Bronchial epithelial cell (primary cell): ENCODE measurements at places on chromosomes 6 and 20.

- DNase-seq: no peak
Measured at GRCh38 chr6:68673255-68673654, 38.2 kb downstream of the ADGRB3 start.

- DNase-seq: no peak
Measured at GRCh38 chr20:8726460-8726859, 342.4 kb upstream of the PLCB4 start.

DNA sequence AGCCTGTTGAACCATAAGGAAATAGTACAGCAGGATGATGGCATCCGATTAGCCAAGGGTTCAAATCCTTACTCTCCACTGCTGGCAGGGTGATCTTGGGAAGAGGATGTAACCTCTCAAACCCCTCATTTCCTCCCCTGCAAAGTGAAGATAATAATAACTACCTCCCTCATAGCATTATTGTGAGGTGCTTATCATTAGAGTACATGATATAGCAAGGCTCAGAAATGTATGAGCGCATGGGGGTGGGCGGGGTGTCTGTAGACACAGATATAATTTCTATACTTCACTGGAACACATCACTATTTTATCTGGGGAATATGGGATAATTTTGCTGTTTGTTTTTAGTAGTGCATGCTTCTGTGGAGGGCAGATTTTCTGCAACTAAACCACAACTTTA lies 89.8 kb upstream of the LAMP5 start:
- DNase-seq: no peak

DNA sequence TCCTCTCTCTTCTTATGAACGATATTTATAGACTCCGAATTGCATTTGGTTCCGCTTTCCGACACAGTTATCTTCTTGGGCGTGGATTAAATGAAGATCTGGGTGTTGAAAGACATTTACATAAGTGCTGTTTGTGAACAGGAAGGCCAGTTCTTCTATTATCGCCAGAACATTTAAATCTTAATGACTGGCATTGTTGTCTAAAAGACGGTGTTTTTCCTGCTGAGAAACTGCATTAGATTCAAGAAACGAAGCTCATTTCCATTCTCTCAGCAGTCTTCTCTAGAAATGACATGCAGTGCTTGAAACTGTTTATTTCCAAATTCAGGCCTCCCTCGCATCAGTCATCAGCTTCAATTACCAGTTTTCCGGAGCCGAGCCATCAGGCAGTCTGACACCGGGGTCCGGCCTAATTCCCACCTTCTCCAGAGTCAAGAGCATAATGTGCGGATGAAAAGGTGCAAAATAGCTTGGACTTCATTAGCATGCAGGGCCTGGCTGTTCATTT lies 16.0 kb downstream of the LINC00237 start:
- DNase-seq: no peak

DNA sequence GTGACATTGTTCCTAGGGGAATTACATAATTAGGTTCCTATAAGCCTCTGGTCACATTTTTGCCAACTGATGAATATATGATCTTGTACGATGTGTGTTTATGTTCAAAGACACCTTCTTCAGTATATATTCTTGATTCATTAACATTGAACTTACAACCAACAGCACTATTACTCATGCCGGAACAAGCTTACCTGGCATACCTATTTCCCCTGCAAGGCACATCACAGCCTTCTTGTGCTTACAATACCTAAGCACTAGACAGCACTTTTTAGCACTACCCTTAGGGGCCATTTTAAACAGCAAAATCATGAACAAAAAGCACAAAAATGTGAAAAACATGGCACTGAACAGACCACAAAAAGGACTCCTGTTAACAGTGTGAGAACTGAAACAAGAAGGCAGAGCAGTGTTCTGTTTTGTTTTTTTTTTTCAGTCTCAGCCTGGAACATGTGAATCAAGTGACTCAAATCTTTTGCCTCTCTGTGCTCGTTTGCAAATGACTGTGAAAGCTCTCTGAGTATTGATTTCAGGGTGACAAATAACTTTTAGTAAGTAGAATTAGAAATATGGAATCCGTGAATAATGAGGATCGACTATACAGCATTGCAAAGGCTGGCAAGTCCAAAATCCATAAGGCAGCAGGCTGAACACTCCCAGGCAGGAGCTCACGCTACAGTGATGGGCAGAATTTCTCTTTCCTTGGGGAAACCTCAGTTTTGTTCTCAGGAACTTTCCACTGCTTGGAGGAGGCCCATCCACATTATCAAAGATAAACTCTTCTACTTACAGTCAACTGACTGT lies 102.3 kb upstream of the TSHZ2 start:
- no peak for DNase-seq

DNA sequence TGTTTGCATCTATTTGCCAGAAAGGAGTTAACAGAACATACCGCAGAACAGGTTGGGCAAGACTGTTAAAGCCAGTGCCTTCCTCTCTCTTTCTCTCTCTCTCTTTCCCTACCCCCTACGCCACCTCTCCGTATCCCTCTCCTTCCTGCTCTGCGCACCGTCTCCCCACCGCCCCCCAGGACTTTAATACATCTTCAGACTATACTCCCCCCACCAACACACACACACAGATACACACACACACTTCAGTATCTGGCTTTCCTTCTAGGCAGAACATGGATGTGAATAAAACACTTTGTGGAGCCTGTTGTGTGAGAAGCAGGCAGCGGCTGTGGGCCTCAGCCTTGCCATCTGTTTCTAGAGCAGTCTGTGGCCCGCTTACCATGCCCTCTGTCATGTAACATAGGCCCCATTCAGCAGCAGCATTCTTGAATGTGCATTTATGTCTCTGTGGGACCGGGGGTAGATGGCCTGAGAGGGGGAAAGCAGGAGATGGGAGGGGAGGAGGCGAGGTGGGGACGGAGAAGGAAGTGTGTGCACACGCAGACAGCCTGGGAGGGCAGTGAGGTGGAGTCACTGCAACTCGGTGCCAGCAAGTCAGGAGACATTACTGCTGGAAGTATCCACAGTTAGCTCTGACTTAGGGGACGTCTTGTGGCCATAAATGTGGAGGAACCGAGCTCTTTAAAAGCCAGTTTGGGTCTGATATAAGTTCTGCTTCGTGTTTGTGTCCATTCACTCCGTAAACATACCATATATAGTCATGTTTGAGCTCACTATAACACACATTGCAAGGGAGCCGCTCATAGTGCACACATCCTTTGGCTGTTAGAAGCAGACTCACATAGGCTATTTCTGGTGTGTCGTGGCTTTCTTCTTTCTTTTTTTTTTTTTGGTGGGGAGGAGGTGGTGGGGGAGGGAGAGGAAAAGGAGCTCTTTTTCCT lies 38.4 kb downstream of the RREB1 start:
- peak; percentile 67 for DNase-seq

DNA sequence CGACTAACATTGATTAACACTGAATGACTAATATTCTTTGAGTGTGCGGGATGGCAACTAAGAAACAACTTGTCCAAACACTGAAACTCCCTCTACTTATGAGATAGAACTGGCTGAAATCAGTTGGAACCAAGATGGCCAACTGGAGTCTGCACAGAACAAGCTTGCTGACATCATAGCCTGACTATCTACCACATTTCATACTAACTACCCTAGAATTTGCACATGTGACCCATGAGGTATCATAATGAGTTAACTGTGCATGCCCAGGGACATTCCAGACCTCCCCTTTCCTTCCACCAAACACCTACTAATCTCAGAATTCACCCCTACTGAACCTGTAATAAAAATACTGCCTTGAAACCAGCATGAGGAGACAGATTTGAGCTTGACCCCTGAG lies 43.2 kb downstream of the PHIP start:
- DNase-seq: peak; percentile 27

GRCh38 chr20:20752712-20753111 lies 40.3 kb upstream of the RALGAPA2 start:
- DNase-seq: no peak

- DNase-seq: no peak
Measured at GRCh38 chr6:130625825-130626527, 201.2 kb upstream of the SMLR1 start.

DNA sequence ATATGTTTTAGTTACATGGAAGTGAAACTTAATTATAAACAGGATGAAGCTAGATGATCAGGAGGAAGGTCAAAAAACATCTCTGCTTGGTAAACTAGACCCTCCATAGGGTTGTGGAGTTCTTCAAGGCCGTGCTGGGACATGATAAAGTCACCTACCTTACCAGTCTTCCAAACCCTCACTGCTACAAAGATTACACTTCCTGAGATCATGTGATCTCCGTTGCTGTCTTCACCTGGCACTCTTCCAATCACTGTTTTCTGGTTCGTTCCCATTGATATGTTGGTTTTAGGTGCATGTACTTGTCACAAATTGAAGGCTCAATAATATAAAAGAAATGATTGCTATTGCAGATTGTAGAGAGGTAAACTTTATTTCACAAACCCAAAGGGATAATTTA lies 161.5 kb upstream of the MAN1A1 start:
- DNase-seq: no peak

DNA sequence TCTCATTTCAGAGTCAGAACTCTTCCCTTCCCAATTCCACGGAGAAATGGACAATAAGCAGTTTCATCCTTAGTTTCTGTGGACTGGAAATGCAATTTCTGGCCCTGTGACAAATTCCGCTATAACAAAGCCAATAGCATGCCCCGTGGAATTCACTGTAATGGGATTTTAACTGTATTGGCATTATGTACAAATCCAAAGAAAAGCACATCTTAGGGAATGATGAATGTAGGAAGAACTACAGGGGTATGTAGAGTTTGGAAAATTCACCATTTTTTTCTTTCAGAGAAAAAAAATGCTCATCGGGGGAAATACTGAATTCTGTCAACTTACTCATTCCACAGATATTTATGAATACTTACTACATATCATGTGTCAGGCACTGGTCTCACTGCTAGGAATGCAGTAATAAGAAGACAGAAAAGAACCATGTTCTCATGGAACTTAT lies 43.5 kb downstream of the KIF6 start:
- no peak for DNase-seq

DNA sequence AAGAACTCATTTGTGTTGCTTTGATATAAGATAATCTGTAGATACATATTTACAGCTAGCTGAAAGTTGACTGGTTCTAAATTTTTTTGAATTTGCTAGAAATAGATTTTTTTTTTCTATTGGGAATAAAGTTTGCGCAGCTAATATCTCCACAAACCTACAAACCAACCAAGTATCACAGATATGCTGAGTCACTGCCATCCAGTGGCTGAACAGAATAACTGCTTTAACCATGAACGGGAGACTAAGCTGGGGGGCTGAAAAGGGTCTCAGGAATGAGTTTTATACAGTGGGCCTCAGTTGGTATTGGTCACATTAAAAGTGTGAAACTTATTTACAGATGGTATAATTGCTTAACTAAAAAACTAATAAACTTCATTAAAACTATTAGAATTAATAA lies 326.7 kb upstream of the CNR1 start:
- peak; percentile 13 for DNase-seq

DNA sequence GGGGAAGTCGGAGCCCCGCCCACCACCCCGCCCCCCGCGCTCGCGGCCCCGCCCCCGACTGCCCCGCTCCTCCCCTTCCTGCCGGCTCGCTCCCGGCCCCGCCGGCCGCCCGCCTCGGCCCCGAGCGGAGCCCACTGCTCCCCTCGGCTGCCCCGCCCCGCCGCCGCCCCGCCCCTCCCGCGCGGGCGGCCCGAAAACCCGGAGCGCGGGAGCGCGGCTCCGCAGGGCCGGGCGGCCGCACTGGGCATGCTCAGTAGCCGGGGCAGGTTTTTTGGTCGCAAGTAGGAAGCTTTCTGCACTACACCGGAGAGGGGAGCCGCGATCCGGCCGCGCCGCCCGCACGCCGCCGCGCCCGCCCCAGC lies at the start of gene CDYL:
Gene CDYL (plus strand): TSS at position 274 of the 362 bp plus-strand sequence. CDS start 380 bp downstream, outside the sequence.
- peak; percentile 58 for DNase-seq

DNA sequence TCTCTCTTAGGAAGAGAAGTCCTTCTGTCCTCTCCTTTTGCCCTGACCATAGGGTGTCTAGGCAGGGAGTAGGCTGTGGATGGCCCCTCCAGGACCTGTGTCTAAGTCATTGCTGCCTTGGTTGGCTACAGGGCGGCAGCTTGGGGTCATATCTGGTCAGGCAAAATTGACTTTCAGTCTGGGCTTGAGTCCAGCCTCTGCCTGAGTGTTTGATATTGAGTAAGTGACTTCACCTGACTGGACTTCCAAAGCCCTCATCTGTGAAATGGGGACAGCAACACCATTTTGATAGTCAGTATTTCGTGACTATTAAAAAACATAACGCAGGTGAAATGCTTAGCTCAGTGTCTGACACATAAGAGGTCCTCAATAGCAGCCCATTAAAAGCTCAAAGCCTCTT lies 4.6 kb downstream of the TGM3 start:
- no peak for DNase-seq

DNA sequence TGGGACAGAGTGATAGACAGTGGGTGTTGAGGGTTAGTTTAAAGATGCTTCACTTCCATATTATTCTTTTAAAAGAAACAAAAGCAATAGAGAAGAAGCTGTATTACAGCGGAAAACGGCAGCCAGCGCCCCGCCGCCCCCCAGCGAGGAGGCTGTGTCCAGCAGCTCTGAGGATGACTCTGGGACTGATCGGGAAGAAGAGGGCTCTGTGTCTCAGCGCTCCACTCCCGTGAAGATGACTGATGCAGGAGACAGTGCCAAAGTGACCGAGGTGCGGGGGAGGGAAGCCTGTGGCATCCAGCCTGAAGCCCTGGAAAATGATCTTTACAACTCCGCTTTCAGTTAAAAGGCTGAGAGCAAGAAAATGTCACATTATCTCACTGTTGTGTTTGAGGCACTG lies 100.2 kb downstream of the FIG4 start:
- no peak for DNase-seq

DNA sequence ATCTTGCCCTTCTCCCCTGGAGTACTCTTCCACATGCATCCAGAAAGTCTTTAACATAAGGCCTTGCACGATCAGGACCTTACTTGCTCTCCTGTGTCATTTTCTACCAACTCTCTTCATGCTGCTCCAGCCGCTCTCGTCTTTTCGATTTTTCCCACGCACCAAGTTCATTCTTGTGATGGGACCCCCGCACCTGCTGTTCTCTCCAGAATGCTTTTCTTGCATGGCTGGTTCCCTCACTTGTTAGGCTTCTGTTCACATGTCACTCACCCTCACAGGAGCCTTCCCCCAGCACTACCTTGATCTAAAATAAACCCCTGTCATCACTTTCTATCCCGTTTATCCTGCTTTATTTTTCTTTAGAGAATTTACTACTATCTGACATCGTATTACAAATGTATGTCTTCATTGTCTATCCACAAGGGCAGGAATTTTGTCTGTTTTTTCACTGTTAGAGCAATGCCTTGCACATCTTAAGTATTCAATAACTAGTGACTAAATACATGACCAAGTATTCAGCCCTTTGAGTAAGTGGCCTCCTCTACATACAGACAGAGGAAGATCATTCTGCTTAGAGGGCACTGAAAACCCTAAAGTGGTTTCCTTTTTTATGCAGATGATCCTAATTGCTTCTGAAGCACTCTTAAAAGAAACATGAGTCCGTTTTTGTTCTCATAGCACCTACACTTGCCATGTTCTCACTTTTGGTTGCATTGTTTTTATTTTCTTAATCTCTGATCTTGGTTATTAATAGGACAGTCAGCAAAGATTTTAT lies 166.9 kb downstream of the SLC16A10 start:
- DNase-seq: no peak

- DNase-seq: peak; percentile 29
Measured at GRCh38 chr20:38730989-38731737, 6.9 kb downstream of the SLC32A1 start.
